ENCODE measurements at places on chromosomes 4 and X. TPM values are rescaled to one million over a fixed set of nuclear protein-coding genes. Genes with fewer than 3 reads are reported as not detected.

Gene PAGE3
- total RNA-seq: not detected

Gene VGLL1
- not detected for total RNA-seq

Gene SASH3
- total RNA-seq: 10.0 TPM

Gene LIAS
- 10.6 TPM for total RNA-seq

Gene SPANXD
- not detected for total RNA-seq

Gene MAPK10
- total RNA-seq: 46.2 TPM

Gene SH3RF1
- 37.0 TPM for total RNA-seq

Gene PRDM5
- total RNA-seq: 24.9 TPM

Gene ART3
- not detected for total RNA-seq

Gene TMPRSS11D
- total RNA-seq: not detected

Gene GC
- not detected for total RNA-seq

Gene RTL5
- total RNA-seq: 5.0 TPM

Gene EVC2
- total RNA-seq: 16.0 TPM

Gene SMIM31
- 0.66 TPM for total RNA-seq

Gene UGT2B11
- not detected for total RNA-seq

Gene NUDT11
- 1.4 TPM for total RNA-seq

Measured in breast epithelium (tissue), 4 donors.